DMS53 (cell line): ENCODE measurements at places on chromosomes 12 and 14.
A peak's percentile ranks its signal among the peaks of the same experiment; 100 is the strongest.

DNA sequence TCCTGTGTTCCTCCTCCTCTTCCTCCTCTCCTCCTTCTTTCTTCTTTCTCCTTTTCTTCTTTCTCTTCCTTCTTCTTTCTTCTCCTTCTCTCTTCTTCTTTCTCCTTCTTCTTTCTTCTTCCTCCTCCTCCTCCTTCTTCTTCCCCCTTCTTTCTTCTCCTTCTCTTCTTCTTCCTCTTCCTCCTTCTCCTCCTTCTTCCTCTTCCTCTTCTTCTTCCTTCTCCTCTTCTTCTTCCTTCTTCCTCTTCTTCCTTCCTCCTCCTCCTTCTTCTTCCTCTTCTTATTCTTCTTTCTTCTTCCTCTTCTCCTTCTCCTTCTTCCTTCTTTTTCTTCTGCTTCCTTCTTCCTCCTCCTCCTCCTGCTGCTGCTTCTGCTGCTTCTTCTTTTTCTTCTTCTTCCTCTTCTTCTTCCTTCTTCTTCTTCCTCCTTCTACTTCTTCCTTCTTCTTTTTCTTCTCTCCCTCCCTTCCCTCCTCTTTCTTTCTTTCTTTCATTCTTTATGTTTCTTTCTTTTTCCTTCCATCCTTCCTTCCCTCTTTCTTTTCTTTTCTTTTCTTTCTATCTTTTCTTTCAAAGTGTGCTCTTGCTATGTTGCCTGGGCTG, 19.0 kb downstream of the C12orf71 start:
- DNase-seq = no peak

GRCh38 chr12:10354502-10354901, 35.3 kb downstream of the KLRK1 start:
- peak; percentile 98 for DNase-seq

DNA sequence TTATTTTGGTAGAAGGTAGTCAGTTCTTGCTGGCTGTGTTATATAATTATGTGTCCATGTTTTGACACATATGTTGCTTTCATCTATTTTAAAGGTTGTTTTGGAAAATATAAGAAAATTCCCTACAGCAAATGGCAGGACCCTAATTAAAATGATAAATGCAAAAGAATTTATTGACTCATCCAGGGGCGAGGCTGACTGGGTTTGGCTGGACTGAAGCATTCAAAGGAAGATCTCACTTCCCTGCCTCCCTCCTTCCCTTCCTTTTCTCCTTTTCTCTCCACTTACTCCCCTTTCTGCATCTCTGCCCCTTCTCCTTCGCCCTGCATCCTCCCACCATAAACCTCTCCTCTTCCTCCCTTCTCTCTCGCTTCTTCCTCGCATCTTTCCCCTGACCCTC, 129.6 kb downstream of the SNAPC1 start:
- no peak for DNase-seq

GRCh38 chr12:83461336-83461935, 774.7 kb downstream of the TMTC2 start:
- no peak for DNase-seq

GRCh38 chr12:129750421-129750820, 153.4 kb downstream of the TMEM132D start:
- no peak for DNase-seq

GRCh38 chr12:113827539-113828114, 138.5 kb downstream of the RBM19 start:
- no peak for DNase-seq

- no peak for DNase-seq
Observed at GRCh38 chr14:96202441-96203094, 2.1 kb upstream of the BDKRB2 start.

DNA sequence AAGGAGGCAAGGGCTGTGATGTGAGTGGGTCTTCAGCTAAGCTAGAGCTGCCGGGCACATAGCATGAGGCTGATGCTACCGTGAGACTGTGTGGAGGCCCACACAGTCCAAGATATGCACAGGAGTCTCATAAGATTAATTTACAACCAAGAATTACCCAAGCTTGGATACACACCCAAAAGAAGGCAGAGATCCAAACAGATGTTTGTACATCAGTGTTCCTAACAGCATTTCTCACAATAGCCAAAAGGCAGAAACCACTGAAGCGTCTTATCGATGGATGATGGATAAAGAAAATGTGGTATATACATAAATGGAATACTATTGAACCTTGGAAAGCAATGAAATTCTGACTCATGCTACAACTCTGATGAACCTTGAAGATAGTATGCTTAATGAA, 40.8 kb upstream of the RIC8B start:
- no peak for DNase-seq

- no peak for DNase-seq
Observed at GRCh38 chr14:99225436-99226203, 46.4 kb downstream of the BCL11B start.

- DNase-seq = no peak
Observed at GRCh38 chr14:75369506-75369905, 58.3 kb upstream of the JDP2 start.

GRCh38 chr12:102800565-102800964, 116.5 kb downstream of the PAH start:
- DNase-seq = peak; percentile 20

GRCh38 chr12:52515927-52516831, 4.0 kb downstream of the KRT5 start:
- no peak for DNase-seq

DNA sequence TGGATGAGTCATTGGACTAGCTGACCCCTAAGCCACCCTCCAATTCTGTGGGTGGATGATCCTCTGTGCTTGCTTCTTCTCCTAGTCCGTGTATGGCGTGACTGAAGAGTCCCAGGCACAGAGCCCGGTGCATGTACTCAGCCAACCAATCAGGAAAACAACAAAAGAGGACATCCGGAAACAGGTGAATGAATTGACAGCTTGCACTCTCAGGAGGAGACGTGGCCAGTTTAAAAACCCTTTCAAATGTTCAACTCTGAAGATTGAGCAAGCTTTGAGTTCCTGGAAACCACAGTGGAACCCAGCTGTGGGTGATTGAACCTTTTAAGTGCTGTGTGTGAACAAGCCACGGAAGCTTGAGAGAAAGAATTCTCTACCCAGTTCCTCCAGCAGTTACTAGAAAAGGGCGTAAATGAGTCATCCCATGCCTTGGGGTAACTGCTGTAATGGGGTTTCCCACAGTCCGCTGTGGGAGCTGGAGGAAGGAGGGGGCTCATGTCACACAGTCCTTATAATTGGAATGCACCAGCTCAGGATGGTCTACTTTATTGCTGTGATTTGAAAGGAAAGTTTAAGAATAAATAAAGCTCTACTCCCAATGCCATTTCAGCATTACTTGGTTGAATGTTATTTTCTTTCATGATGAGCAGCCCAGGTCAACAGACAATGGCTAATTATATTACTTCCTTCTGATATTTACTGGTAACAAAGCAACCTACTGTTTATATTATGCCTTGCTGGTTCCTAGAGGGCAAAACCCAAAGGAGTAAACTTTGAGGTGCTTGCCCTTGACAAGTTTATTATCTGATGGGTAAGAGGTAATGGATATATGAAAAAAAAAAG, 417.0 kb downstream of the DPF3 start:
- no peak for DNase-seq

DNA sequence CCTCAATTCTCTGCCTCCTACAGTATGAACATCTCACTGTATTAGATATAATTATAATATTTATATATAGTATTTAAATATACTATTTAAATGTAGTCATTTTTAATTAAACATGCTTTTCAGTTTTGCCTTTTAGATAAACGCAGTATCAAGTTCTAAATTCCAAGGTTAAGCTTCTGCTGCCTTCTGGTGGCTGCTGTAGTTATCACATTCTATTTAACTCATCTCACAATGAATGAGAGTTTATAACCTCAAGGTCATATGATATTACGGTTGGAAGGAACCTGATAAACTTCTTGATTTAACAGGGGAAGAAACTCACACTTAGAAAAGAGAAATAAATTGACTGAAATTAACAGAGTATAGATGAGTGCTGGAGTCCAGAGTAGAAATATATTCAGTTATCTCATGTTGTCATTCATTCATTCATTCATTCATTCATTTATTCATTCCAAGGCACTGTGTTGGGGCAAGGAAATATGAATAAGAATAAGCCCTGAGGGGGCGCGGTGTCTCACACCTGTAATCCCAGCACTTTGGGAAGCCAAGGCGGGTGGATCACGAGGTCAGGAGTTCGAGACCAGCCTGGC, 31.9 kb downstream of the GUCY2C start:
- peak; percentile 95 for DNase-seq

DNA sequence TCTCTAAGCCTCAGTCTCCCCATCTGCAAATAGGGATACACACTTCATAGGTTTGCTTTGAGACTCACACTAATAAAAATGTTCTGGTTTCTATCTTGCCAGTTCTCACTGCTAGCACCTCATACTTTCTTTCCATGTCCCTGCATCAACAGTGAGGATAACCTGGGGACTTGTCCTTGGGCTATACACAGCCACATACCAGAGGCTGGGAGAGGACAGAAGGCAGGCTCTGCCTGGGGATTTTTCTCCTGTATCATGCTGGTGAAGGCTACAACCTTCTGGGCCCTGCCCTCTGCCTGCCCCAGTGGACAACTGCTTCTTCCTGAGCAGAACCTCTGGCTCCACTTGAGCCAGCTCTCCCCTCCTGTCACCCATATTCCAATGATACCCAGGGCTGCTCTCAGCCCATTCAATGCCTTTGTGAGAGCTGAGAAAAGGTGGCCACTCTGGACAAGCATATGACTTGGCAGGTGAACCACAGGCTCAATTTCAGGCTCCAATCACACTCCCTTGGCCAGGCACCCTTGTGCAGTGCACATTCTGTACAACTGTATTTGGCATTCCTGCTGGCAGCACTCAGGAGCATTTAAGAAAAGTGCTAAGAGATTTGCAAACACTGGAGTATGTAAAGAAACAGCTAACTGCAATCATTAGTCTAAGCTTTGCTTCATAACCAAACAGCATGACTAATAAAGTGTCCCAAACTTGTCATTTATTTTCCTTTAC, 135.8 kb upstream of the VRK1 start:
- no peak for DNase-seq

DNA sequence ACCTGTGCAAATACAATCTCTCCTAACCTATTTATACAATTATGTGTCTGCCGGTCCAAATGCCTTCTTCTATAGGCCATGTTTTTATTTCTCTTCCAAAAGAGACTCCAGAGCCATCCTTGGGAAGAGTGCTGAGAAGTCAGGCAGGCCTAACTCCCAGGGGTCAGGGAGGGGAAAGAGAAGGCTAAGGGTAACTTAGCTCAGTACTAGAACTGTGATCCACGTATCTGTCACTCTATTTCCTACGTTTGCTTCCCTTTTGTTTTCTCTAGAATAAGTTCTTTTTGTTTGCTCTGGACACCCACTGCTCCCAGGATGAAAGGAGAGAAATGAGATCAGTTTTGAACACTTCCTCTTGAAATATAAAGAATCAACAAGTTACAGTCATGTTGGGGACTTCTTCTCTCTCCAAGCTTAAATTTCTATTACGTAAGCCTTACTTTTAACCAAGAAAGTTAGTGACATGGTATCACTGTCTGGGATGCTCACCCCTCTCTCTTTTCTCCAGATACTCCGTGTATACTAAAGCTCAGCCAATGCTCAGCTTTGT, 79.2 kb downstream of the DAD1 start:
- peak; percentile 18 for DNase-seq

DNA sequence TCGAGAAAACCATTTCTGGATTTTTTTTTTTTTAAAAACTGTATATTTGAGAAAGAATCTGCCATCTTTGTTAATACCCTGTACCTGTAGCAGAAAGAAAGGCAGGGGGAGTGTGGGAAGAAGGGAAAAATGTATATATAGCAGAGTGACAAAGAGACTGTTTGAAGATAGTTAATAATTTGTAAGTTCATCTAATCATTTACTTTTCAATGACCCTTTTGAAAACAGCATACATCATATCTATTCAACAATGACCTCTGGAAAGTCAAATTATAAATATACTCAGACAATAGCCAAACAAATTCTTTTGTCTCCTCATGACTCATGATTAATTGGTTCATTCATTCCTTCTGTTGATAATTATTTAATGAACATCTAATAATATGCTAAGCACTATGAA, 10.9 kb upstream of the CPM start:
- DNase-seq = peak; percentile 92

GRCh38 chr14:67675219-67675582, 769 bp upstream of the VTI1B start:
- DNase-seq = peak; percentile 22

GRCh38 chr14:92963301-92964123, 40.6 kb downstream of the CHGA start:
- no peak for DNase-seq

GRCh38 chr14:33788161-33788560, 162.7 kb downstream of the EGLN3 start:
- peak; percentile 2 for DNase-seq

DNA sequence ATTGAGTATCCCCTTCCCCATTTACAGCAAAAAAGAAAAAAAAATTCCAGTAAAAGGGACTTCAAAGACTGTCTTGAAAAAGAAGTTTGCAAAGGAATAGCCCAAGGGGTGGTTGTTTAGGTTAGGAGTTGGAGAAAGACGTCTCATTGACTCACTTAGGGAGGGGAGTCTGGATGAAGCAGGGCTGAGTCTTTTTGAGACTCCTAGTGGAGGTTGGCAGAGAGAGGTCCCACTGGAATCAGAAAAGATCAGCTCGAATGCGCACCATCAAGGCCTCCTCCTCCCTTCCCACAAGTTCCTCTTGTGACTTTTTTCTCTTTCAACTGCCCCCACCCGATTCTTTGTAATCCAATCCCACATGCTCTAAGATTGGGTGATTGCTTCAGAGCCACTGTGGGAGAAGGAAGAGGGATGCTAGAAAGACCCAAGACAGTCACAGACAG, 1.9 kb downstream of the ARHGEF40 start:
- DNase-seq = no peak

- DNase-seq = peak; percentile 49
Observed at GRCh38 chr12:14275886-14276285, 89.6 kb upstream of the ATF7IP start.

GRCh38 chr14:99231850-99232713, 39.9 kb downstream of the BCL11B start:
- DNase-seq = no peak

DNA sequence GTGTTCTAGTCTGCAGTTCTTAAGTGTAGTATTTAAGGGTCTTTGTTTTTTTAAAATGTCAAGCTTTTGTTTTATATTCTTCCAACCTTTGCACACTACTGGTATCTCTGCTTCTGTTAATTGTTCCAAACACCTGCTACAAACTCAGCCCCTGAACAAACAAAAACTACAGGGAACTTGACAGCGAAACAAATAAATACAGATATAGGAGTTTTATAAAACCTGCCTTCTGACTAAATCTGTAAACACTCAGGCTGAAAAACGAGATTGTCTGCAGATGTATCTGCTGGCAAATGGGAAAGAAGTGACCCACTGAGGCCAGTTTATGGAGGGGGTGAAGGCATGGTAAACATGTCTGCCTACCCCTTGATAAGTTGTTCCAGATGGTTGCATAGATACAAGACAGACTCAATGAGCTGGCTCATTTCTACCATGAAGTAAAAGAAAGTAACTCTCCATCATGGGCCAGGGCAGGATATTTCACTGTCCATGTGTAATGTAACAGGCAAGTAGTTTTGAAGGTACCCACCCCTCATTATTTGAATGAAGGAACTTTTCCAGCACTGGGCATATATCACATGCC, 75.6 kb downstream of the LMO3 start:
- DNase-seq = peak; percentile 93

- DNase-seq = no peak
Observed at GRCh38 chr14:104399432-104400155, 180.0 kb upstream of the C14orf180 start.
